HEK293T (cell line): ENCODE measurements at places on chromosomes 6 and 20.
A peak's percentile ranks its signal among the peaks of the same experiment; 100 is the strongest.

- DNase-seq: no peak
Observed at GRCh38 chr6:54252916-54253315, 55.3 kb upstream of the TINAG start.

GRCh38 chr6:57268294-57268640 lies 46.2 kb upstream of the RAB23 start:
- no peak for DNase-seq

- no peak for DNase-seq
Observed at GRCh38 chr6:20028562-20028961, 183.7 kb downstream of the MBOAT1 start.

DNA sequence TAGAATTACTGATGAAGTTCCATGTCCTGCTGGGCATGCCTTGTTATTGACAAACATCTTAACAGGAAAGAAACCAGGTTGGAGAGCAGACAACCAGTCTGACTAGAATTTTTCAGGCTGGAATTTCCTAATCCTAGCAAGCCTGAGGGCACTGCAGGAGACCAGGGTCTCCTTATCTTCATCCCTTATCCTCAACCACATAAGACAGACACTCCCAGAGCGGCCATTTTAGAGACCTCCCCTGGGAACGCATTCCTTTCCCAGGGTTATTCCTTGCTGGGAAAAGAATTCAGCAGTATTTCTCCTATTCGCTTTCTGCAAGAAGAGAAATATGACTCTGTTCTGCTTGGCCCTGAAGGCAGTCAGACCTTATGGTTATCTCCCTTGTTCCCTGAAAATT lies 803.7 kb downstream of the GRIK2 start:
- DNase-seq: no peak

GRCh38 chr6:36349240-36349639 lies 12.6 kb upstream of the BNIP5 start:
- DNase-seq: no peak

GRCh38 chr20:56925831-56926170 lies 296.7 kb downstream of the TFAP2C start:
- peak; percentile 52 for DNase-seq

DNA sequence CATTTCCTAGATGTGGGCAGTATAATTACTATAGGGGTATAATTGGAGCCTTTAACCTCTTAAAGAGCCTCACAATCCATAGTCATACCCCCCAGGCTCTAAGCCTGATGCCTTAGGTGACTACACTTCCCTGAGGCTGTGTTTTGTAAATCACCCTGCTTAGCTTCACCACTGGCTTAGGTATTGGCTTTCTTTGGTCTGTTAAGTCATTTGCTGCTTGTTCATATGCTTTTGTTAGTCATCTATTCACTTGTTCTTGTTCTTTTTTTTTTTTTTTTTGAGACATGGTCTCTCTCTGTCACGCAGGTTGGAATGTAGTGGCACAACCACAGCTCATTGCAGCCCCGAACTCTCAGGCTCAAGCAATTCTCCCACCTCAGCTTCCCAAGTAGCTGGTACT lies 26.7 kb downstream of the KAT14 start:
- no peak for DNase-seq

DNA sequence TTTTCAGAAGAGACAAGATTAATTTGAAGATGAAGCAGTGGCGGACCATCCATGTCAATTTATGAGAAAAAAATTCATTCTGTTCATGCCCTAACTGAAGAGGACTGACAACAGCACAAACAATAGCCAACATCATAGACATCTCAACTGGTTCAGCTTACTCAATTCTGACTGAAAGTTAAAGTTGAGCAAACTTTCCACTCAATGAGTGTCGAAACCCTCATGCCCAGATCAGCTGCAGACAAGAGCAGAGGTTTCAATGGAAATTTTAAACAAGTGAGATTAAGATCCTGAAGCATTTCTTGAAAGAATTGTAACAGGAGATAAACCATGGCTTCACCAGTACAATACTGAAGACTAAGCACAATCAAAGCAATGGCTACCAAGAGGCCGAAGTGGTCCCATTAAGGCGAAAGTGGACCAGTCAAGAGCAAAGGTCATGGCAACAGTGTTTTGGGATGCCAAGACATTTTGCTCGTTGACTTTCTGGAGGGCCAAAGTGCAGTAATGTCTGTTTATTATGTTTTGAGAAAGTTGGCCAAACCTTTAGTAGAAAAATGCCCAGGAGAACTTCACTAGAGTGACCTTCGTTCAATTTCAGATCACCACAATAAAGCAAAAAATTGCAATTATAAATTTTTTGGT lies 6.1 kb upstream of the SFT2D1 start:
- DNase-seq: no peak

- DNase-seq: no peak
Observed at GRCh38 chr6:125293587-125293986, 8.2 kb downstream of the HDDC2 start.

DNA sequence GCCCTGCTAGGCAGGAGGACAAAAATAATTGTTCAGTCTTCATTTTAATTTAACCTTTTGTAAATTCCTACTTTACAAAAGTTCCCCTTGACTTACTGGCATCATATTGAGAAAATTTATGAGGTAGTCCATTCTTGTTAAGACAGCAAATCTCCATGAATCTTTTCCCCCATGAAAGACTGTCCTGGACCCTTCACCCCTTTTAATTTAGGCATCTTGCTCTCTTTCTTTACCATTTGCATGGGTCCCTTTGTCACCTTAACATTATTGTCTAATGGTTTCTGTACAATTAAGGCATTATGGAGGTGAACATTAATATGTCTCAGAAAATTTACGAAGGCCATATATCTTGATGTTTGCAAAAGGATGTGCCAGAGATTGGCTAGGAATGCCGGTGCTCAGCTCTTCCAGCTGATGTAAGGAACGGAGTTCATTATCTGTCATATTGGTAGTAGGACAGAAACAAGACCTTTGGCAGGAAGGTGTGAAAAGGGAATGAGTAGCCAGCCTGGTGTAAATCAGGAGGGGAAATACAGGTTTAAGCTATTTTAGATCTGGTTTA lies 382.8 kb upstream of the TSHZ2 start:
- DNase-seq: no peak

- no peak for DNase-seq
Observed at GRCh38 chr20:41848180-41848579, 230.0 kb upstream of the CHD6 start.

DNA sequence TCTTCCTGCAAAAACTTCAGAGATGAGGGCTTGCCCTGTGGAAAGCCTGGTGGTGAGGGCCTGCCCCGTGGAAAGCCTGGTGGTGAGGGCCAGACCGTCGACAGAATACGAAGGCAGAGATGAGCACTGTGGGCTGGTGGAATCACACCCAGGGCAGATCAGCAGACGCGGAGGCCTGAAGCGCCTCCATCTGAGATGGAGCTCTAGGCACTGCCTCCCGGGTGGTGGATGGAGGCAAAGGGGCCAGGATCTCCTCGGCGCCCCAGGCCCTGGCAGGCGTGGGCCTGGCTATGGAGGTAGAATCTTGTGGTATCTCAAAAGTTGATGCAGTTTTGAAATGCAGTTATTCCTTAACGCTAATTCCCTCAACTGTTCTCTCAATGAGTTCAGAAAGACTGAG lies 104.8 kb downstream of the PSMB1 start:
- no peak for DNase-seq

- DNase-seq: no peak
Observed at GRCh38 chr6:135850882-135851281, 619 bp upstream of the PDE7B start.

GRCh38 chr6:13581700-13582229 lies 7.4 kb downstream of the SIRT5 start:
- no peak for DNase-seq

GRCh38 chr6:85015396-85015990 lies 251.1 kb upstream of the TBX18 start:
- peak; percentile 76 for DNase-seq

DNA sequence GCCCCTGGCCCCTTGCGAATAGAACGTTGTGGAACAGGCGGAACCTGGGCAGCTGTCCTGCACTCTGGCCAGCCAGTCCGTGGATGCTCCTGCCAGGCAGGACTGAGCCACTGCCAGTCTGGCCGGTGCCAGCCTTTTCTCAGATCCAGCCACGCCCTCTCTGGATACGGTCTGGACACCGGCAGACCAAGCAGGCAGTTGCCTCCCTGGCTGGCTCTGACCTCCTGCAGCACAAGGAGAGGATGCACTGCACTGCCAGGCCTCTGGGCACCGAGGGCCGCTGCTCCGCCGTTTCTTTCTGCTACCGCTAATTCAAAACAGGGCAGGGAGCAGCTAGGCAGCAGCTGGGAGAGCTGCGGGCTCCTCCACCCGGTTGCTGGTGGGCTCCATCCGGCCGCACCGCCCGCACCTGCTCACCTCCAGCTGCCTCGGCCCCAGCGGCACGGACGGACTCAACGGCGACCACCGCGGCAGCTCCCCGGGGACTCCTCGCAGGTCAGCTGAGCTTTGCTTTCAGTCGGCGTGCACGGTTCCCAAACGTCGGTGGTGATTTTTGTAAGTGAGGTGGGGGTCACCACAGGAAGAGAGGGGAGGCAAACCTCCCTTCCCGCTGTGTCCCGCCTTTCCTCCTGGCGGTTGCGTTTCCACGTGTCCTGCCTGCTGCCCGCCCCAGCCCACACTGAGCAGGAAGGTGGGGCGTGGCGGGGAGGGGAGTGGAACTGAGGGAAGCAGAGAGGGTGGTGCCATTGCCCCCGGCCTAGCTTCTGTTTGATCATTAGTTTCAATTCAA lies 30.3 kb upstream of the AFDN start:
- no peak for DNase-seq

- DNase-seq: no peak
Observed at GRCh38 chr6:105204331-105204730, 24.5 kb upstream of the POPDC3 start.

GRCh38 chr6:27684264-27685211 lies 211.6 kb upstream of the ZNF184 start:
- DNase-seq: peak; percentile 57
